ENCODE measurements at places on chromosomes 6 and 20.

DNA sequence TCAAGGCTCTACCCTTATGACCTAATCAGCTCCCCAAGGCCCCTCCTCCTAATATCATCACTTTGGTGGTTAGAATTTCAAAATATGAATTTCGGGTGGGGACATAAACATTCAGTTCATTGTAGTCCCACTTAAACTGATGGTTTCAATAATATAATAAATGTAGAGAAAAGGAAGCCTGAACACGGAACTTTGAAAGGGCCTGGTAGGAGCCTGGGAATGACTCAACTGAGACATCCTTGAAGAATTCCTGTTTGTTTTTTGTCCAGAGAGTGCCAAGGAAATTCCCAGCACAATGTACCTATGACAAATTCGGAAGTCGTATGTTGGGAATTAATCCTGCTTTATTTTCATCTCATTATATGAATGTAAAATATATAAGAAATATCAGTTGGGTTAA lies 457.9 kb downstream of the PLCB1 start:
- no peak for DNase-seq

DNA sequence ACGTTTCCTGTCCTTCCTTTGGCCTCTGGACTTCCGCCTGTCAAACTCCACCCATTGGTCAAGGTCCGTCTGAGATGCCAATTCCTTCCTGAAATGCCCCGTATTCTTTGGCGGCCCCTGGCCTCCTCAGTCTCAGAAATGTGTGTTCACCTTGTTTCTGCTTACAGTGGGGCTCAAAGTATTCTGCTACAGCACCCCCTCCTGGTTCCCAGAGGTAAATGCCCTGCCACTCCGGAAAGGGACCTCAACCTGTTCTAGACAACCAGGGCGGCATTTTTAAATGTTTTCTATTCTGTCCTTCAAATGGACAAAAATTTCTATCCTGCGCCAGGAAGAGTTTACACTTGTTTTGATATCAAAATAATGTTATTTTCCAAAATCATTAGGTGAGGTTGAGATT lies 12.1 kb upstream of the PAX1 start:
- no peak for DNase-seq

- no peak for DNase-seq
These were observed 58.8 kb downstream of the REV3L start for GRCh38 chr6:111423960-111424846.

- no peak for DNase-seq
These were observed 207.4 kb downstream of the BMP2 start for GRCh38 chr20:6974838-6975237.

DNA sequence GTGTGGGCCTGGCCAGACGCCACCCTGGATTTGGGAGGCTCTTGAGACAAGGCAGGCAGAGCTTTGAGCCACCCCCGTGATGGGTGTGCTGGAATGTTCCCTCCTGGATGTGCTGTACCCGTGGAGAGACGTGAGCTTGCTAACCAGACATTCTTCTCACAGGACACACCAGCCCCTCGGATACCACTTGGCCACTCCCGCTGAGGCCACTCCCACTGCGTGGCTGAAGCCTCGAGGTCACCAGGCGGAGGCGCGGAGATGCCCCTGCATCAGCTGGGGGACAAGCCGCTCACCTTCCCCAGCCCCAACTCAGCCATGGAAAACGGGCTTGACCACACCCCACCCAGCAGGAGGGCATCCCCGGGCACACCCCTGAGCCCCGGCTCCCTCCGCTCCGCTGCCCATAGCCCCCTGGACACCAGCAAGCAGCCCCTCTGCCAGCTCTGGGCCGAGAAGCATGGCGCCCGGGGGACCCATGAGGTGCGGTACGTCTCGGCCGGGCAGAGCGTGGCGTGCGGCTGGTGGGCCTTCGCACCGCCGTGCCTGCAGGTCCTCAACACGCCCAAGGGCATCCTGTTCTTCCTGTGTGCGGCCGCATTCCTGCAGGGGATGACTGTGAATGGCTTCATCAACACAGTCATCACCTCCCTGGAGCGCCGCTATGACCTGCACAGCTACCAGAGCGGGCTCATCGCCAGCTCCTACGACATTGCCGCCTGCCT lies 14.1 kb downstream of the SLCO4A1 start:
- no peak for DNase-seq

DNA sequence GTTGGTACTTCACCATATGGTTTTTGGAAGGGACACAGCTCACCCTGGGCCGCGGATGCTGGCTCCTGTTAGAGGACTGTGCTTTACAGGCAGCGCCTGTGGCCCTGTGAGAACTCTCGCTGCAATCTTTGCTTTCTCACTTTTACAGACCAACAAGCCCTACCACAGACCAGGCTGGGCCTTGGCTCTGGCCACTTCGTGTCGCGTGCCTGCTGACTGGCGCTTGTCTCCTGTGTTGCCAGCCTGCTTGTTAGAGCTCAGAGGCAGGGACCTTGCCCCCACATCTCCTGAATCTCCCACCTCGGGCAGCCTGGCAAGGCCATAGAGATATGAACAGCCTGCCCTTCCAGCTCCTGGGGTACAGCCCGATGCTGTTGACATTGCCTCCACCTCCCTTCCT lies 56.1 kb downstream of the SYNJ2 start:
- no peak for DNase-seq

DNA sequence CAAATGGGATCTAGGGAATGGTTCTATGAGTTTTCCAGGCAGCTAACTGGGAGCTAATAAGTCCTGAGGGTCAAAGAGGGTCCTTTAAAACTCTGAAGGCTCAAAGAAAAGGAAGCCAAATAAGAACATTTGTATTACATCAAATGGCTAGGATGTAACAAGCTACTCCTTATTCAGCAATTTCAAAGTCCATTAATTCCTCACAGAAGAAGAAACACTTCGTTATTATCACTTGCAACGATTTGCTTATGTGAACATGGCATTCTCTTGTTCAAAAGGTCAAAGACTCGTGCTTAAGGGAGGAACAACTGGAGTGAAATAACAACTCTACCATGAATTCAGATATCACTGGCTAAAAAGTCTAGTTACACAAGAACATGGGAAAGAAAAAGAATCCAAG lies 70.8 kb upstream of the FBXO30 start:
- DNase-seq: no peak

- no peak for DNase-seq
These were observed 971.5 kb upstream of the CITED2 start for GRCh38 chr6:140345935-140346334.

GRCh38 chr6:37936150-37936549 lies 116.6 kb downstream of the ZFAND3 start:
- no peak for DNase-seq

- DNase-seq: no peak
These were observed 49.6 kb upstream of the CCDC28A start for GRCh38 chr6:138724015-138724414.

DNA sequence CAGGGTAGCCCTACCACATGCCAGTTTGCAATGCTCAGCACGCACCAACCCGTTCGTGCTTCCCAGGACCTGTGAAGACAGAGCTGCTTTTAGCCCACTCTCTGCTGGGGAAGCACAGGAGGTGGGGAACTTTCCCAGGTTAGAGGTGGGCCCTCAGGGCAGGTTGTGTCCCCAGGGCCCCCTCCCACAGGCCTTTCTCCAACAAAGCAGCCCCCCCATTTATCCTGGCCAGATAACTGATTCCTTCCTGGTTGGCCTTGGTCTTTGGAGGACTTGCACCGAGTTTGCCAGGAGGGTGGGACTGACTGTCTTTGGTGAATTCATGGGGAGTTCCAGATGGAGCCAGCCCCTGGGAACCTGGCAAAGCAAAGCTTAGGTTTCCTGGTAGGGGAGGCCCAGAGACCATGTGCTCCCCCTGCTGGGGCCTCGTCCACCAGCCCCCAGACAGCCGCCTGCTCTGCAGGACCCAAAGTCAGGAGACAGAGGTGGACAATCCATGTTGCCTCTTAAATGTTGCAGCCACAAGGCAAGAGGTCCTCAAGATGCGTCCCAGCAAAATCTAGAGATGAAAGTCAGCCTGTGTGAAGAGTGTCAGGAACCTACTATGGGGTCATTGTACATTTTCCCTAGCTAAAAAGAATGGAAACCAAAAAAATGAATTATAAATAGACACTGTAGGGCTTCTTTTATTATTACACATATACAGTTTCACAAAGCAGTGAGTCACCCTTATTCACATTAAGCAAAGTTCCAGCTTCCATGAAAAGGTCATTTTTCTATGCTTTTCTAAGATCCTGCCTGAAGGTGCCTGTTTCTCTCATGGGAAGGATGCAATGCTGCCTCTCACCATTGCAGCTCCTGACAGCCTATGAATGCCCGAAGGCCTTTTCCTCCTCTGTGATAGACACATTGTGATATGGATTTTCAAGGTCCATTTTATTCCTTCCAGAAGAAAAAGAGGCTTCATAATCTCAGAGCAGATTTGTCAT lies 497.8 kb downstream of the PREX1 start:
- no peak for DNase-seq

GRCh38 chr6:4608361-4609115 lies 167.7 kb upstream of the CDYL start:
- DNase-seq: no peak

DNA sequence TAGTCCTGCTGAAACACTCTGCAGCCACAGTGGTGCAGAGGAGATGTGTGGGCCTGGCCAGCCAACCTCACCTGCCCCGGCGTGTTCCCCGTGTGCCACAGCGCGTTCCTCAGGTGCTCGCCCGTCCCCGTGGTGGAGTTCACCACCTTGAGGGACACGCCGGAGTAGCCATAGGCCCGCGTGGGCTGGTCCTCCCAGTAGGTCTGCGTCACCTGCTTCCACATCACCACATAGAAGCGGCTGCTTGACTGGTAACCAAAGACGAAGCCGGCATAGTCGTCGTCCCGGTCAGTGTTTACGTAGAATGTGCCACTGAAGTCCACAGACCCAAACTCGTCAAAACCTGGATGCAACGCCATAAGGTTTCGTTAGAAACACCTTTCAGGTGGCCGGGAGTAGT lies 31.5 kb downstream of the THBS2 start:
- no peak for DNase-seq

Data from activated CD4-positive, alpha-beta T cell treated with anti-CD3 and anti-CD28 coated beads, Interleukin-2, amount 10 ng/mL, durations not matched to agents 7 days and 5 days (primary cell).